ENCODE measurements at places on chromosomes 12 and 14. TPM values are rescaled to one million over a fixed set of nuclear protein-coding genes. Genes with fewer than 3 reads are reported as not detected.

DNA sequence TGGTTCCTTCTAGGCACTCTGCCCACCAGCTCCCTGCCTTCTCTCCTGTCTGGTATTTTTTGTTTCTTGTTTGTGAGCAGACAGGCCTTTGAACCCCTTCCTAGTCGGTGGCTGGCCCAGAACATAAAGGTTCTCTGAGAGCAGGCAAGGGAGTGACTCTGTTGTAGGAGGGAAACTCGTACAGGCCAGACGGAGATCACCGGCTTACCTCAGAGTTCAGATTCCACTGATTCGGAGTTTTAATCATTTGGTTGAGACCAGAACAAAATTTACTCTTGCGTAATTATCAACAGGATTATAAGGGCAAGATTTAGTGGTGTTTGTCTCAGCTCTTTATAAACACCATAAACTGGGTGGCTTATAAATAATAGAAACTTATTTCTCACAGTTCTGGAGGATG is 128.3 kb downstream of the PLXNC1 start:
- DNase-seq, result no peak

DNA sequence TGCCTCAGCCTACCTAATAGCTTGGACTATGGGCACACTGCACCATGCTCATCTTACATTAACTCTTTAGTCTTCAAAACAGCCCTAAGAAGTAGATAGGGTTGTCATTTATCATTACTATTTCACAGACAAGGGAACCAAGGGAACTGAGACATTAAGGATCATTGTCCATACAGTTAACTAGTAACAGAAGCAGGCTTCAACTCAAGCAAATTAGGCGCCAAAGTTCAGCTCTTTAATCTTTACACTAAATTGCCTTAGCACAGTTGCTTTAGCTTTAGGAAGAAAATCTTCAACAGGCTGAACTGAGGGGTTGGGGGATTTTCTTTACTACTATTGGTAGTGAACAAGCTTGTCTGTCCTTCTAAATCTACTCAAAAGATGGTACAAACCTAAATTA is 68.8 kb upstream of the CAND1 start:
- no peak for DNase-seq

DNA sequence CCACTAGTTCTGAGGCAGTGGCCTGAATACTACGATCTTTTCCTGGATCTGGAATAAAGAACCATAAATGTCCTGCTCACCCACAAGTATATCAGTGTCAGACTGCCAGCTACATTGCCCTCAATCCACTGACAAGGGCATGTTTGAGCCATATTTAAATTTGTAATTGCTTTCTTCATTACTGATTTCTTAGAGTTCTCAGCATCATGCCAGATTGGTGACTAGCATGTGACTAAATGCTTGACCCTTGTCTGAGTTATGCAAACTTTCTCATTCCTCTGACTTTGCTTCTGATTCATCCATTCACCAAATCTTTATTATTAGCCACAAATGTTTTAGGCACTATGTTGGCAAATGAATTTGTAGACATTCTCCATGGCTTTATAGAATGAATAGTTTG is 143.6 kb upstream of the SLC16A7 start:
- DNase-seq, result no peak

DNA sequence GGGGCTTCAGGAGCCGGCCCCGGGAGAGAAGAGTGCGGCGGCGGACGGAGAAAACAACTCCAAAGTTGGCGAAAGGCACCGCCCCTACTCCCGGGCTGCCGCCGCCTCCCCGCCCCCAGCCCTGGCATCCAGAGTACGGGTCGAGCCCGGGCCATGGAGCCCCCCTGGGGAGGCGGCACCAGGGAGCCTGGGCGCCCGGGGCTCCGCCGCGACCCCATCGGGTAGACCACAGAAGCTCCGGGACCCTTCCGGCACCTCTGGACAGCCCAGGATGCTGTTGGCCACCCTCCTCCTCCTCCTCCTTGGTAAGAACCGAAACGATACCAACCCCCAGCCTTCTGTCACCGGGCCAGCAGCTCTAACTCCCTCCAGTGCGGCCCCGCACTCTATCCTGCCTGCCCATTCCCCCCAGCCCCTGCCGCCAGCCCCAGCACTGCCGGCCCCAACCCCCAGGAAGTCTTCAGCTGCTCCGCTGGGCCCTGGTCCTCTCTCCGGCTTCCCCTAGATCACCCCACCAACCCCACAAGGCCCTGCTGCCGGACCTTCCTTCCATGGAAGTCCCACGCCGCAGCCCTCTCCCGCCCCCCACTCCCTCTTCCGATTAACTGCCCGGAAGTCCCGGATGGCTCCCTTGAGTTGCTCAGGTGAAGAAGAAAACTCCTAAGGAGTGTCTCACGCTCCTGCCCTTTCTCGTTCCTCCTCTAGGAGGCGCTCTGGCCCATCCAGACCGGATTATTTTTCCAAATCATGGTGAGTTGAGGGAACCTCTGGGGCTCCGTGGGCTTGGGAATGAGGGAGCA is 693 bp downstream of the LRP10 start:
- DNase-seq, result peak; percentile 92

DNA sequence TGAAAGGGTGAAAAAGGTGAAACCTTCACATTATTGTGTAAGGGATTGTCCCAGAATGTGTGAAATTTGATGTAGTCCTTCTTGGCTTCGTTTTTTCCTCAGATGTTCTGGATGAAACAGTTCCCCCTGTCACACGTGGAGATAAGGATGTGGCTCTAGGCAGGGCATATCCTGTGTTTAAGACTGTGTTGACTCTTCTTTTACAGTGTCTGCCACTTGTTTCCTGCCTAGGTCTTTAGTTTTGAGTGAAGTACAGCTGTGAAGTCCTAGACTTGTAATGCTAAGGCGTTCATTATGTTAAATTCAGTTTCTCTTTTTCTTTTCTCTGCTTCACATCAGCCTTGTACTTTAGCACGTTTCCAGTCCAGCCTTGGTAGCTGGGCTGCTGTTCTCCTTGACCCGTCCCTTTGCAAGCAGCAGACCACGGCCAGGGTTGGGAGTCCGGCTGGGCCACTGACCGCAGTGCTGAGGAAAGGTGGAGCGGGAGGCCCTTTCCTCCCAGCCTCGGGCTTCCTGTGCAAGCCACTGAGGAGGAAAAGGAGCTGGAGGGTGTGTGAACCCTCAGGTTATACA is 59.1 kb downstream of the RASSF3 start:
- DNase-seq, result peak; percentile 89

DNA sequence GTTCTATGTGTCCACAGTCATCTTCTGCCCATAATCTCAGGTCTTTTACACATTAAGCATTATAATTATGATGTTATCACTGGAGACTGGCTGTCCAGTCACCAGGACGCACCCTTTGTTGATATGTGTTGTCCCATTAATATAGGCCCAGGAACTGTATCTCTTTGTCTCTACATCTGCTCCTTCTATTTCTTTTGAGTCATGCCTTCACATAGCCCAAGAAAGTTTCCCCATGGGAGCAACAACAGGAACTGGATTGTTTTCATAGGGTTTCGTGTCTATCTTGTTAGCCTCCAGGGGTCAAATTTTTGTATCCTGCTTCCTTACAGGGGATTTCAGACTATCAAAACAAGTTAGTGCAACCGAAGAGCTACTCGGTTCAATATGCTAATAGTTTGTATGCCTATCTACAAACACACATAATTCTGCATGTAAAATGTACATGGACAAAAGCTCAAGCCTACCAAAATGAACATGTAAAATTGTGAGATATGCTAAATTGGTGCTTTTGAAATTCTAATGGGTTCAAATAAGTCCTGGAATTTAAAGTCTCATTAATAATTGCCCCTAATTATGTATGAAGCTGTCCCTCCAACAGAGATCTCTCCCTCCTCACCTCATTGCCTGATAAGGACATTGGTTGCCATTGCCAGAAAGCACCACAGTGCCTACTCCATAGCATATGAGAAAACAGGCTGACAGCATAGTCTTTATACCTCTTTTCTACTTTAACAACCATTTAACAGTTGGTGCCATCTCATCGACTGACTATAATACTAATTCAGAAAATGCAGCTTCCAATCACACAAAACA is 99.8 kb upstream of the DIO2 start:
- DNase-seq, result no peak

DNA sequence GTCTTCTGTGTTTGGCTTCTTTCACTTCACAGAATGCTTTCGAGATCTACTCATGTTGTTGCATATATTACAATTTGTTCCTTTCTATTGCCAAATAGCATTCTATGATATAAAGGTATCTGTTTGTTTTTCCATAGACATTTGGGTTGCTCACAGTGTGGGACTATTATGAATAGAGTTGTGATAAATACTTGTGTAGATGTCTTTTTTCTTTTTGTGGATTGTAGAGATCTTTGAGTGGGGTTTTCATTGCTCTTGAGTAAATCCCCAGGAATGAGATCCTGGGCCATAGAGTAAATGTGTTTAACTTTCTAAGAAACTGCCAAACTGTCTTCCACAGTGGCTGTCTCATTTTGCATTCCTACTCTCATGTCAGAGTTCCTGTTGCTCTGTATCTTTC is 24.9 kb upstream of the CEBPE start:
- DNase-seq, result no peak

- peak; percentile 85 for DNase-seq
Measured at GRCh38 chr12:32896432-32897280, at the start of gene PKP2. Gene PKP2 (minus strand): TSS chr12:32896777. CDS start chr12:32896731, 46 bp downstream.

GRCh38 chr12:129064209-129064855 is 211.1 kb downstream of the GLT1D1 start:
- no peak for DNase-seq

Gene LRP6
- total RNA-seq, result 27.4 TPM

DNA sequence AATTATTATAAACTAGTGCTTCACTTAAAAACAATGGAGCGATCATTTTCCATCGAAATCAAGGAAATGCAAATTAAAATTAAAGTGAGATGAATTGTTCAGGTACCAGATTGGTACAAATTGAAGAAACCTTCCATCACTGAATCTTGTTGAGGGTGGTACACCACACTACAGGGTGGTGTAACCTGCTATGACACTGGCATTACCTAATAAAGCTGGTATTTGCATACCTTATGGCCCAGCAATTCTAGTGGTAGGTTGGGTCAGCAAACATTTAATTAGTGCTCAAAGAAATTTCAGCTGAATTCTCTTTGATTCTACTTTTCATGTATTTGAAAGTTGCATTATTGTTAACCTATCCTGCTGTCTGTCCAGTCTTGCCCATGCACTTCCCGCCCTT is 9.2 kb downstream of the TIGAR start:
- no peak for DNase-seq

Gene RNASE3
- not detected for total RNA-seq

- peak; percentile 88 for DNase-seq
Measured at GRCh38 chr12:106139422-106140171, 843 bp upstream of the NUAK1 start.

Gene OR4E2
- not detected for total RNA-seq

Measured in cardiac septum (tissue), 1 donor.